ENCODE measurements at places on chromosomes 3 and 15.

- DNase-seq, result no peak
These were observed 108.5 kb downstream of the LRRC28 start for GRCh38 chr15:99359769-99360168.

DNA sequence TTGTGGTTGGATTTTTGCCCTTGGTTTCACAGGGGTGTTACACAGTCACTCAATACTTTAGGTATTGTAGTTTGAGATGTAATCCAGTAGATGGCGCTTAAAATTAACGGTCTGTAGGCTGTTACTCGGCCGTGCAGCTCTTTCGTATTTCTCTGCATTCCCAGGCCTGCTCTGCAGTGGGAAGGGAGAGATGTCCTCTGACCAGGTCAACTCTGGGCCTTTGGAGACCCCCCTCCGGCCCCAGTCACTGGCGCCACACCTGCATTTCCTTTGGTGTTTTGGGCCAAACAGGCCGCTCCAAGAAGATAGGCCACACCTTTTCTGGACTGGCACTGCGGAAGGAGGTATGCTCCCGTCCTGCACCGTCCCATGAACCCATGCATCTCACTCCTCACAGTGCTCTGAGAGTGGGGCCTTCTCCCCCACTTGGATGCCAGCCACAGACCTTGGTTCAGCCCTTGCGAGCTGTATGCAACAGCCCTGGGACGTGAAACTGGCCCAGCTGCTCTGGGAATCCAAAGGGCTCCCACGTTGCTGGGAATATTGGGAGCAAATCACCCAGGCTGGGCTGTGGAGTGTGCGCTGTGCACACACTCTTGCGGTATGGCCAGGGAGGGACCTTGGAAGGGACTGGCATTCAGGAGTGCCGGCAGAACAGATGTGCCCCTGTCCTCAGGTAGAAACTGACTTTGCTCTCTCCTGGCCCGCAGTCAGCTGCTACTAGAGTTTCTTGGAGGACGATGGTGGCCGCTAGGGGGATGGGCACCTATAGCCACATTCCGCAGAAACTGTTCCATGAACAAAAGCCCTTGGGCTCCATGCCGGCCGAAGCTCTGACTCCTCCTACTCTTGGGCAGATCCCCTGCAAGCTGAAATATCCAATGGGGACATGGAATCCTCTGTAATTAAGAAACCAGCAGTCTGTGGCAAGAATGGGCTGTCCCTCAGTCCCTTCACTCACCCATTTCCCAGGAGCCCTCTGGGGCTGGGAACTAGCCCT, 410.5 kb upstream of the CADM2 start:
- DNase-seq, result peak; percentile 25

GRCh38 chr3:16609927-16610580, 4.8 kb upstream of the DAZL start:
- no peak for DNase-seq

GRCh38 chr3:151933234-151933853, 59.9 kb downstream of the SUCNR1 start:
- DNase-seq, result no peak

- DNase-seq, result no peak
These were observed 14.7 kb upstream of the CSTA start for GRCh38 chr3:122310361-122310760.

DNA sequence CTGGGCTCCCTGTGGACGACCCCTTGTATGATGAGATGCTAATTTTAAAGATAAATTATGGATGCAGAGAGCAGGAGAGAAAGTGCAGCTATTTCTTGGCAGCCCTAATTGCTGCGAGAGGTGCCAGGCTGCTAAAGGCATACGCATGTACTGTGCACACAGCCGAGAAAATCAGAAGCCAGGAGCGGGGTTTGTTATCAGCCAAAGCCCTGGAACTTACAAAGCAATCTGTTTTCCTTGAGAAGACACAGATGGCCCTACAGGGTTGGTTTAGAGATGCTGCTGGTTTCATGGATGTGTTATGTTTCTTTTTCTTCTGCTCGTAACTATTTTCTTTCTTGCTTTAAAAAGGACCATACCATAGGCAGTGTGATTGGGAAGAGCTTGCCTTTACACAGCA, 11.7 kb upstream of the CCK start:
- DNase-seq, result no peak

GRCh38 chr3:10738688-10739372, 77.2 kb upstream of the SLC6A11 start:
- peak; percentile 61 for DNase-seq

DNA sequence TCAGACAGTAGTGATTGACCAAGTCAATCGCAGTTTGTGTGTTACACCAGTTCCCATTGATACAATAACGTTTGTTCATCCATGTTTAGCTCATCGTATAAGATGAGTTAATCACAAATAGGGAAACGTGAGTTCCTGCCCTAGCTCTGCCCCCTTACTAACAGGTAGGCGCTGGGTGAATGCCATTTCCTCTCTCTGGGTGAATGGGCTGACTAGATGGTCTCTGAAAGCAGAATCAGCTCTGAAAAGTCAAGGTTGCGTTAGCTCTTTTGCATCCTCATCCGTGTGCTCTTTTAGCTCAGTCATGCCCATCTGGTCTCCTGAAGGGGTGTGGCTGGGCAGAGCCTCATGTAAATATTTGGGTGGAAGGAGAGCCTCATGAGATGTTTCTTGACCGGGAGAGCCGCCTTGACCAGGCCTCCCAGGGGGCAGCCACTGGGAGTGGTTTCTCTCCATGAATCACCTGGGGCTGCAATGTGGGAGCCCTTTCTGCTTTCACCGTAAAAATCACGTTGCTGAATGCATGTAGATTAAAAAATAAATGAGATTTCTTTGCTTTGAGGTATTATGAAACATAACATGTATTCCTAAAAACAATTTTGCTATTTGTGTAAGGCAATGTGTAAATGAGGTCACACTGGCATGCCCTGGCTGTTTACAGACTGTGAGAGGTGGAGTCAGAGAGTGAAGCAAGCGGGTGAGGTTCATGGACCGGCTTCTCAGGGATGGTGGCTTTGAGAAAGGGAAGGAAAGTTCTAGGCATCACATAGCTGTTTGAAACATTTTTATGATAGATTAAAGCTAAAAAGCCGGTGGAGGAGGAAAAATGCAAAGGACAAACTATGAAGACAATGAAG, 108.4 kb upstream of the RASGRP1 start:
- no peak for DNase-seq

DNA sequence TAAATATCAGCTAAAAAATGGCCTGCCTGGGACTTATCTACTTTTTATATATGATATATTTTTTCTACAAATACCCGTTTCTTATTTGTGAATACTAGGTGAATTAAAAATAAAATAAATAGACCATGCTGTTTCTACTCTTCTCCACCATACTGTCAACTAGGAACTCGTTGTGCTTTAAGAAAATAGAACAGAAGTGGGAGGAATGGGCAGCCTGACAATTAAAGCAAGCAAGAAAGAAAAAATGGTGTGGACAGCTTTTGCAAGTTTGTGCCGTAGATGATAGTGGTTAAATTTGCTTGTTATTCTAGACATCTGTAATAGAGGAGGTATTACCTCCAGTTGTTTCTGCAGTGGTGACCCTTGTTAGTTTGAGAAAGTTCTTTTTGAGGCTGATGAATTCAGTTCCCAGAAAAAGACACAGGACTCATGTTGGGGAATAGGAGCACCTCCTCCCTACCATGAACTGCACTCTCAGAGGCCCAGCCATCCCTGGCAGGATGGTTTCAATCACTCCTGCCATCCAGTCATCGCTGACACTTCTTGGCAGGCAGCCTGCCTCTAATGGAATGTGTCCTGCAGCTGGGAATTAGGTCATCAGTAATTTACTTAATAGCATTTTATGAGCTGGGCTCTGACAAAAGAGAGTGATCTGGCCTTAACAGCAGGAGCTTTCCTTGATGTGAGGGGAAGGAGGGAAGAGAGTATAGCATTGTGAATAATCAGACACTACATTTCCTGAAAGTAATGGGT, 105.0 kb upstream of the GAP43 start:
- DNase-seq, result peak; percentile 61

- DNase-seq, result no peak
These were observed 26.3 kb downstream of the KLHL6 start for GRCh38 chr3:183529185-183529584.

DNA sequence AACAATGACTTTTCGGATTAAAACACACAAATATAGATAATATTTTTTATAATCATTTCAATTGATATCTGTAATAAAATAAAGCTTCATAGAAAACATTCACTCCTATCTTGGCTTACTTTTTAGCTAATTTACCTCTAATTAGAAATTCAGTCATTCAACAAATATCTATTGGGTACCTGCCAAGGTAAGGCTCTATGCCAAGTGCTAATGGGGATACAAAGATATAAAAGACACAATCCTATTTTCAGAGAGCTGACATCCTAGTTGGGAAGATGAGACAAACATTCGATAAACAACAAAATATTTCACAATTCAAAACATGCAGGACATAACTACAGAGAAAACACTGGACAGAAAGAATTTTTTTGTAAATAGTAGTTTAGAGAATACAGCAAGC, 63.3 kb downstream of the ULK4 start:
- no peak for DNase-seq

- DNase-seq, result no peak
These were observed 231.6 kb downstream of the ZIC1 start for GRCh38 chr3:147640781-147641180.

DNA sequence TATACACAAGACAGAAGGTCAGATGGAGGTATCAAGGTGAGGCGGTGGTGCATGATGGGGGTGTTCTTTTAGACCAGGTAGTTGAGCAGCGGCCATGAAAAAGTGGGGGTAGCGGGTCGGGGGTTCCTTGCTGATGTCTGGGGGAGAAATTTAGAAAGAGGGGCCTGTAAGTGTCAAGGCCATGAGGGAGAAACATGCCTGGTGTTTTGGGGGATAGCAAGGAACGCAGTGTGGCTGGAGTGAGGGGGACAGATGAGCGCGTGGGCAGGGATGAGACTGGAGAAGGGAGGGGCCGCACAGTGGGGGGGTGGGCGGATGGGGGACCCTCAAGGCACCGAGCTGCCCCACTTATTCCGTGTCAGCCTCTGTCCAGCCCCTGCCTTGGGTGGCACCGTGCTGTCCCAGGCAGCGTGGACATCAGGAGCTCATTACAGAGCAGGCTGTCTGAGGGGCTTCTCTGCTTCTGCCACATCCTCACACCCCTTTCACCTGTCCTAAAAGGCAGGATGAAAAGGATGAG, 143.3 kb downstream of the SMAD6 start:
- DNase-seq, result no peak

DNA sequence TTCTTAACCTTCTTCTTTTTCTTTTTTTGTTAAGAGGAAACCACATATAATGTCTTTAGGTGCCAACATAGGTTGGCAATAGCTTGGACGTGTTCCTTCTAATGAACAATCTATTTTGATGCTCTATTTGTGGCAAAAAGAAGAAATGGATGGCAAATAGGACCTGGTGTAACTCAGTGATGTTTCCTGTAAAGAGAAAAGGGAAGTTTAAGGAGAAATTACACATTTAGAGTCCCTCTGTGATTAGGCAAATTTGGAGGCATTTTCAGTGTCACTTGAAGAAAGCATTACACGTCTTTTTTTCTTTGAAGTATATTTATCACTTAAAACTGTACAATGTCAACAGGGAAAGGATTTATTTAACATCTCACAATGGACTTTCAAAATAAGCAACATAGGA, 327.1 kb downstream of the ZIC1 start:
- DNase-seq, result no peak

DNA sequence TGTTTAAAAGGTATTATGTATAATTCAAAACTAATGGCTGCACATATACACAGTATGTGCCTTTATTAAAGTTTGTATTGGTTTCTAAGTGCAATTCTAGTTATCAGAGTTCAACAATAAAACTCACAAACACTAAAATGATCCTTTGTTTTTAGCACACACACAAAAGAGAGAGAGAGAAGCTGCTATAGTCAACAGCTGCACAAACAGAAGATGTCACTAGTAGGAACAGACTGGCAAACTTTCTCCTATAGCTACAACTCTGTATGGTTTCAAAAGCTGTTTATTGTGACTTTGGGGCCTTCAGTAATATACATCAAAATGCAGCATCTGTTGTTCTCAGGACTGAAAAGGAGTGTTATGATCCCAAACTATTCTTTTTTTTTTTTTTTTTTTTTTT, 6.1 kb downstream of the SECISBP2L start:
- DNase-seq, result no peak

GRCh38 chr15:67840749-67841512, 1.1 kb upstream of the RNU6-1 start:
- no peak for DNase-seq

GRCh38 chr15:80695911-80696661, 976 bp downstream of the ABHD17C start:
- no peak for DNase-seq

DNA sequence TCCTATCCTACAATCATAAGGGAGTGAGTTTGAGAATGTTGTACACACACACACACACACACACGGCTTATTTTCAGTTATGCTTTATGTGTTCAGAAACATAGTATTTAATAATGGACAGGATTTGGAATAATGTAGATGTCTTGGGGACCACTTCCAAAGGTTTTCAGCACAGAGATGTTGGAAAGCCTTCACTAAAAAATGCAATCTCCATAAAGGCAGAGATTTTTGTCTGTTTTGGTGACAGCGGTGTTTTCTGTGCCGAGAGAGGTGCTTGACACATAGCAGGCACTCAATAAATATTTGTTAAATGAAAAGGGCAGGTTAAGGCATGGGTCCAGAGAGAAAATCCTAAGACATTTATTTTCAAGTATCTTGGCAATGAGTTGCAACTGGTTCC, 428.2 kb upstream of the RGMA start:
- no peak for DNase-seq
